HAP-1 (cell line): ENCODE measurements at places on chromosomes 4 and X.

DNA sequence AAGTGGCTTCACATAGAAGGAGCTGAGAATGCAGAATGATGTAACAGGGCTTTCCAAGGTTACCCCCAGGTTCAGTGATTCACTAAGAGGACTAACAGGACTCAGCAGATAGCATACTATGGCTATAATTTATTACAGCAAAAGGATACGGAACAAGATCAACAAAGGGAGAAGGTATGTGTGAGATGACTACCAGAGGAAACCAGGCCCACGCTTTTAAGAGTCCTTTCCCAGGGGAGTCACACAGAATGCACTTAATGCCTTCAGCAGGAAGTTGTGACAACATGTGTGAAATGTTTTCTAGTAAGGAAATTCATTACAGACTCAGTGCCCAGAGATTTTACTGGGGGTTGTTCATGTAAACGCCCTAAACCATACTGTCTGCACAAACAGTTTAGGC is 373.6 kb upstream of the MAGEB2 start:
- DNase-seq: no peak

DNA sequence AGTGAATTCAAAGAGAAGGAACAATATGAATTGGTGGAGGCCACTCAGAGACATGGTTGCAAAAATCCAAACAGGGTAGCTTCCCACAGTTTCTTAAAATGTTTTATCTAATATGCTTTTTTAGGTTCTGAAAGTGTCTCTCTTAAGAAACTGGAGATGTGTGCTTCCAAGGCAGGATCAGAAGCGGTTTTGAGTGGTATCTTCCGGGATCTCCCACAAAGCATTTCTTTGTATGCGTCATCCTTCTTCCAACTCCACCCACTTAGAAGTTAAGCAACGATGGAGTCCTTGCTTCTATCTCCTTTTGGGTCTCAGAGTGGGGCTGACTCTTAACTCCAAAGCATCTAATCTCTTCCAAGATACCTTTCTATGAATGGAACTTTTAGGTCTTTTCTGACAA is 196.7 kb downstream of the MID1 start:
- no peak for DNase-seq

GRCh38 chrX:24027985-24028384 is 999 bp upstream of the KLHL15 start:
- DNase-seq: no peak

DNA sequence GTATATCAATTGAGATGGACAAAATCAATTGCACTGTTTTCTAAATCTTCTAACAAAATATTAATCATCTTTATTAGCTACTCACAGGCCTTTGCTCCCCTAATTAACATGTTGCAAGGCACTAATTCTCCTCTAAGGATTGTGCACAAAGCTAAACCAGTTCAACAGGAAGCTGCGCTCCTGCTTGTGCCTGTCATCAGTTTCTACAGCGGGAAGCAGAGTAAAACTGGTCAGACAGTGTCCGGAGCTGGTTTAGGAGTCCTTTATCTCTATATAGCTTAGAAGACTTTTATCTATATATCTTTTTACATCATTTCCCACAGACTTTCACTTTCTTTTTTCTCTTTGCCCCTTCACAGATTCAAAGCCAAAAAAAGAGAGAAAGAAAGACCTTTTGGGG is 79.1 kb downstream of the ELOVL6 start:
- no peak for DNase-seq

- DNase-seq: no peak
Observed at GRCh38 chrX:153556767-153557166, 39.3 kb downstream of the ATP2B3 start.

DNA sequence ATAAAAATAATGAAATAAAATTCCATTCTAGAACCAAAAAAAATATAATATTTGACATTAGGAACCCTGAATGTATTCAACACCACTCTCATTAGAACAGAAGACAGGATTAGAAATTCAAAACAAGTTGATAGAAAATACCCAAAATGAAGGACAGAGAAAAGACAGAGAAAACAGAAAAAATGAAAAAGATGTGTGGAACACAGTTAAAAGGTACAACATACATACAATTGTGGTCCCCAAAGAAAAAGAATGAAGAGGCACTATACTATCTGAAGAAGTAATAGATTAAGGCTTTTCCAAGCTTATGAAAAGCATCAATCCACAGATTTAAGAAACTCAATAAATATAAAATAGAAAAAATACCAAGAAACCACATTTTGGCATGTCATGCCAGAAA is 16.4 kb downstream of the ANKRD50 start:
- no peak for DNase-seq

DNA sequence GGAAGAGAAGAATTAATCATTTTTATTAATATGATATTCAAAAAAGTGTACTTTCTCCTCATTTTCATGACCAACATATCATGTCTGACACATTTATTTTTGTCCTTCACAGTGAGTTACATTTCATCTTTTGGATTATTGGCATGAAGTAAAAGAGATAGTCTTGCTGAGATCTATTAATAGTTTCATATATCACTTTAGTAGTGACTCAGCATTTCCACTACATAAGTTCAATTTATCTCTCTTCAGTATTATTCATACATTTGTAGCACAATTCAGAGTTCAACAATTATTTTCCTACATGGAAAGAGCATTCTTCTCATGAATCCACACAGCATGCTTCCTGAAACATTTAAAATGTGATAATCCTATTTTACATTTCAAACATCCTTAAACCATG is 1461.1 kb downstream of the TECRL start:
- DNase-seq: no peak

GRCh38 chr4:95289028-95289634 is 259.6 kb downstream of the UNC5C start:
- no peak for DNase-seq

DNA sequence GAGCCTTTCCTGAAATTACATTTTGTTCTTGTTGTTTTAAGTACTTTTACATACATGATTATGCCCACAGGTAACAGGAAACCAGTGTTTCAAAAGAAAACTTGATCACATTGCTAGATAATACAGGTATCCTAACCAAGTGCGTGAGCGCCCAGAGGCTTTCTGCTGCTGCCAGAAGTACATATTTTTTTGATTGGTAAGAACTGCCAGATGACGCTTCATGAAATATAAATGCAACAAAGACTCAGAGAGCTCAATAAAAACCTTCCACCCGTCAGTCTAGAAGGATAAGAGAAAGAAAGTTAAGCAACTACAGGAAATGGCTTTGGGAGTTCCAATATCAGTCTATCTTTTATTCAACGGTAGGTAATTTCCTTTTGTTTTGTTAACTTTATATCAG is at the start of gene EPGN:
Gene EPGN, plus strand, starts transcription at position 256 of the 400 bp plus-strand sequence. Its CDS starts 64 bp downstream, at position 320.
- DNase-seq: no peak

GRCh38 chr4:48216563-48216962 is 53.1 kb downstream of the TEC start:
- no peak for DNase-seq

- no peak for DNase-seq
Observed at GRCh38 chr4:24497221-24497620, 87.1 kb downstream of the DHX15 start.

DNA sequence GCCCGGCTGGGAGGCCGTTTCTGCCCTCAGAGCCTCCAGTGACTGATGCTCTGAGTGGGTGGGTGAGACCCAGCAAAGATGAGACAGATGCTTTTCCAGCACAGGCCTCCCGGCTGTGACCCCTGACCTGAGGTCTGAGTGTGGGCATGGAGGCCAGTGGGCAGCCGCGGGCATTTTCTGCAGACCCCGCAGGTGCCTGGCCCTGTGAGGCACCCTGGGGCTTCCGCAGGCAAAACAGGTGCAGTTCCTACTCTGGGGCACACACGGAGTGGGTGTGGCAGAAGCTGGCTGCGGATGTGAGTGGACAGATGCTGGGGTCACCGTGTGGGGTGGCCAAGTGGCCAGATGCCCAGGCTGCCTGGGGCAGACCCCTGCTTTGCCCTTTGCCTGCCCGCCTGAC is 14.8 kb downstream of the HTRA3 start:
- DNase-seq: no peak

DNA sequence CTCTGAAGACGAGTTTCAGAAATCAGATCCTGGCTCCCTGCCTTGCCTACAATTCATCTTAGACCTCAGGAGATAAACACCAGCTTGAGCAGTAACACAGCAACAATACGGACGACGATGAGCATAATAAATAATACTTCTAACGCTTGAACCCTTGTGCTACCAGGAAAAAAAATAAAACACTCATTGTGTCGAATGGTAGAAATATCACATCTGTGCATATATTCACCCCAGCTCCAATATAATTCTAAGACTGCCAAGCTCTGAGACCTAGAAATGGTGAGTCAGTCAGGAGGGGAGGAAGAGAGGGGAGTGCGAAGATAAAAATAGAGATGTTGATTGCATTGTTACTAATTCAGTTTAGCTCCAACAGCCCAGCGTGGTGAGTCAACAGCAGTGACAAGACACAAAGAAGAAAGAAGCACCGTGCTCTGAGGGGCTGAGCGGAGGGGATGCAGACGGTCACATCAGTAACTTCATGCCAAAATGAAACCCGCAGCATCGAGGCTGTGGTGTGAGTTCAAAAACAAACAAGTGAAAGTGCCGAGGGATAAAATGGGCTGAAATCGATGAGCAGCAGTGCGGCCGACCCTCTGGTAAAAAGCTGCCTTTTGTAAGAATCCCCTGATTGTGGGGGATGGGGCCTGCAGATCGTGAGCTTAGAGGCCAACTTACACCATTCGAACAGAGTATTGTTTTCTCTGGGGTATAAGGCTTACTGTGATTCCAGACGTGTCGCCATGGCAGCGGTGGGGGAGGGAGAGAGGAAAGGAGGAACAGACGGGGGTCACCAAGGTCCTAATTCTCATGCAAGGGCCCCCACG is 150.4 kb downstream of the MGST2 start:
- peak; percentile 57 for DNase-seq

DNA sequence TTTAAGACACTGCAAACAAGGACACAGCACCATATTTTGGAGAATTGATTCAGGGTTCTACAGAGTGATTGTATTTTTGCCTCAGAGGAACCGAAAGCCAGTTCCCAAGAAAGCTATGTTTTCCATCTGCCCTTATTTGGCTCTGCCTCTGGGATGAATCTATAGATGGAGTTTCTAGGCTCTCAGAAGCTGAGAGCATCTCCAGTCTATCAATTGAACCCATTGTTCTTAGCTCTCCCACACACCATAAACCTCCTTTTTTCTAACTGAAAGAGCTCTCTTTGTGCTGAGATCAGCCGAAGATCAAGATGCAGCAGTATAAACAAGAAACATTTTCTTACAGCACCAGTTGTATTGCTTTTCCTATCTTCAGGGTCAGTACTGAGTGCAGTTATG is 16.9 kb downstream of the PLP1 start:
- DNase-seq: no peak

DNA sequence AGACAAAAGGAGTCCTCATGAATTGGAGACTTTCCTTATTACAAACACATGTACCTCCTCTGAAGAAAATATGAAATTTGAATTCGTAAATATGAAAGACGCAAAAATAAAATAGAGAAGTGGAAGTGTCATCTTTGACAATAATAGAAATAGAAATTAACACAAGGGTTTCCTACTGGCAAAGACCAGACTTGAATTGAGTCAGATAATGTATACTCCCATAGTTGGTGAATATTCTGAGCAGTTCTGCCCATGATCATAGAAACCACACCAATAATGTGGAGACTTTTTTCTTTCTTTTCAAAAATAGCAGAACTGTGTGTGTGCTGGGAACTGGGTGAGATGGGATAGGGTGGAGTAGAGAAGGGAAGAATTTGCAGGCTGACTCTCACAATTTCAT is 277.7 kb upstream of the TET2 start:
- no peak for DNase-seq

GRCh38 chr4:978957-979701 is 5.8 kb upstream of the DGKQ start:
- no peak for DNase-seq

DNA sequence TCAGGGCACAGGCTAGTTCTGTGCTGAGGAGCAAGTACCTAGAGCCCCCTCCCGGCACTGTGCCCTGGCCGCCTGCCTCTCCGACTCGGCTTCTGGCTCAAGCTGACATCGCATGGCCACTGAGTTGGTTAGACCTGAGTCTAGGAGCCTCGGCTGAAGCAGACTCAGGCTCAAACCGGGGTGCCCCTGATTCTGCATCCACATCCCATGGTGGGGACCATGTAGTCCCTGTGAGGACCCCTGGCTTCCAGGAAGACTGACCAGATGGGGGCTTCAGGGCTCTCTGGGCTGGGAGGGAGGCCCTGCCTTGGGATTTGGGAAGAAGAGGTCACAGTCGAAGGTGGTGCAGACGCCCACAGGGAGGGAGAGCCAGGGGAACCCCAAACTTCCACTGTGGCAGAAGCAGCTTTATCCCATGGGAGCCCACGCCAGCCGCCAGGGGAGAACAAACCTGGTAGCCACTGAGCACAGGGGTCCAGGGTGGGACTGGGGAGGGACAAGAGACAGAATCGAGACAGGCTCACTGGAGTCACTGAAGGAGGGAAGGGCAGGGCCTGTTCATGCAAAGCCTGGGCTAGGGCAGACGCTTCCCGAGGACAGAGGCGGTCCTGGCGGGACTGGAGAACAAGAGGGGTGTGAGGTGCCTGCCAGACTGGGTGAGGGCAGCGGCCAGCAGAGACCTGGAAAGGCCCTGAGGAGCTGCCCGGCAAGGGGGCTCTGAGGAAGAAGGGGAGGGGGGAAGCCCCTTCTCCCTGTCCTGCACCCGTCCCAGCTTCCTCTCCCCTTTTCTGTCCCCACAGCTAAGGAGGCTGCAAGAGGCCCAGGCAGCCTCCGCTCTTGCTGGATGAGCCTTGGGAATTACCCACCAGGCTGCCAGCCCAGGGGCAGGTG is 1.1 kb downstream of the PDE6B start:
- no peak for DNase-seq

DNA sequence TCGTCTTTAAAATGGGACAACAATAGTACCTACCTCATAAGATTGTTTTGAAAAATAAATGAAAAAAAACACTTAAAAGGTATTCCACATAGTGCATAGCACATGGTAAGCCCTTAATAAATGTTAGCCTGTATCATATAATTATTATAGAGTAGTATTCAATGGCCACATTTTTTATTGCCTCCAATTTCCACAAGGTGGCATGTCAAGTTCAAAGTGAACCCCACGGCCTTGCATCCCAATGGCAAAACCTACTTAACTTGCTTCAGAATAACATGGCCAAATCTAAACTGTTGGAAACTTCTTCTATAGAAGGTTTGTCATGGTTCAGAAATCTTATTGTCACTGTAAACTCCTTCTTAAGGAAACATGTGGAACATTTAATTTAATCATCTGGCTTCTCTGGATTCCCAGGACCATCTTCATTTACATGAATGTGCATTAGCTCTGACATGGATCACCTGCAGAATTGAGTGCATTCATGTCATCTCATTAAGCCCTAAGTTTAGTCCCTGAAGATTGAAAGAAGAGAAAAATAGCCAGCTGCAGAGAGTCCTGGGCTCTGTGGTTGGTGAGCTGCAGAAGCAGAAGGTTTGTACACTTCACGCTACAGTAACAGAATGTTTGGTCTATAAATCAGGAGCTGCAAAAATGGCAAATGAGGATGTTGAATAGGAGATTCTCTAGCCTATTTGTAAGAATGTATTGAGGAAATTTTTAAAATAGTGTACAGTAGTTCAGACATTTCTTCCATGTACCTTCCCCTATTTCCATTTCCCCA is 61.0 kb downstream of the ANXA3 start:
- DNase-seq: peak; percentile 39

DNA sequence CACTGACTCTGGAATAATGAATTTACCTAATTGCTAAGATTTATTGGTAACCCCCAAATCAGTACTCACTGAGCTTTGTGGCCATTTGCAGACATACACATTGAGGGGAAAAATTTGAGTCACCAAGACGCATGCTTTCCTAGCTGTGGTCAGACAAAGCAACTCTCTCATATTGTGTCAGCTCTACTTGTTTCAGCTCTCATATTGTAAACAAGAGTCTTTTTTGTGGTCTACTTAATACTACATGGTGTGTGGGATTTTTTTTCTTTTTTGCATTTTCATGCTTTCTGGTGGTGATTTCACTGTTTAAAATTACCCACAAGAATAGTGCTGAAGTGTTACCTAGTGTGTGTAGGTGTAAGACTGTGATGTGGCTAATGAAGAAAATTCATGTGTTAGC is 428.2 kb upstream of the GALNT7 start:
- no peak for DNase-seq
